ENCODE measurements at places on chromosomes 13 and 19.

DNA sequence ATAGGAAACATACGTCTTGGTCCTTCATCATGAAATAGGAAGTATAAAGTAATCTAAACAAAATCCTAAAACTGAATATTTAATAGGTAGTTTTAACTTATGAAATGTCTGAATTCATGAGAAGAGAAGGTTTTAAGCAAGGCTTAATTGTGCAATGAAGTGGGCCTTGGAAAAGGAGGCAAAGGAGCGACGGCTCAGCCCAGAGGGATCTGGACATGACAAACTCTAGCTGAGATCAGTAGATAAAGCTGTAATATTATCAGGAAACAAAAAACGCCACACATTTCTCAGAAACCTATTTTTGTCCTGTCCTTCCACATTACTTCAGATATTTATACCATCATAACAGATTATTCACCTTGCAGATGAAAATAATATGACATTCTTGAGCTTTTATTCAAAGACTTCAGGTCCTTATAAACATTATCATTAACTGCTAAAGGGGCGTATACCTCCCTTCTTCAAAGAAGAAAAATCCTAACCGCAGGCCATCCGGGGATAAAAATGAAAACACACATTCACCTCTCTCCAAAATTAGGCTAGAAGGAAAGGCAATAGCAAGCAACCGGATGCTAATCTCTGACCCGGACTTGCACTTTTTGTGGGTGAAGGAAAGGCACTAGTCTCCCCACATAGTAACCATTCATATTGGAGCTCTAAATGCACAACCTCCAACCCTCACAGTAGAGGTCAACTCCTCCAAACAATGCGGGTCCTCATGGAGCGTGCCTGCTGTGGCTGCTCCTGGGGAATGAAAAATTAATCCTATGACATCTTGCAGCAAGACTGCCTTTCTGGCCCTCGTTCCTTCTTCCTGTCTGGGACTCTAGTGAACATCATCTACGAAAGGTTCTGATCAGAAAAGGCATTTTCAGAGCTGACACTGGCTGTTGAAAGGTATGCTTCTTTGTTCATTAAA is 108.8 kb downstream of the TBC1D4 start:
- DNase-seq, result no peak

DNA sequence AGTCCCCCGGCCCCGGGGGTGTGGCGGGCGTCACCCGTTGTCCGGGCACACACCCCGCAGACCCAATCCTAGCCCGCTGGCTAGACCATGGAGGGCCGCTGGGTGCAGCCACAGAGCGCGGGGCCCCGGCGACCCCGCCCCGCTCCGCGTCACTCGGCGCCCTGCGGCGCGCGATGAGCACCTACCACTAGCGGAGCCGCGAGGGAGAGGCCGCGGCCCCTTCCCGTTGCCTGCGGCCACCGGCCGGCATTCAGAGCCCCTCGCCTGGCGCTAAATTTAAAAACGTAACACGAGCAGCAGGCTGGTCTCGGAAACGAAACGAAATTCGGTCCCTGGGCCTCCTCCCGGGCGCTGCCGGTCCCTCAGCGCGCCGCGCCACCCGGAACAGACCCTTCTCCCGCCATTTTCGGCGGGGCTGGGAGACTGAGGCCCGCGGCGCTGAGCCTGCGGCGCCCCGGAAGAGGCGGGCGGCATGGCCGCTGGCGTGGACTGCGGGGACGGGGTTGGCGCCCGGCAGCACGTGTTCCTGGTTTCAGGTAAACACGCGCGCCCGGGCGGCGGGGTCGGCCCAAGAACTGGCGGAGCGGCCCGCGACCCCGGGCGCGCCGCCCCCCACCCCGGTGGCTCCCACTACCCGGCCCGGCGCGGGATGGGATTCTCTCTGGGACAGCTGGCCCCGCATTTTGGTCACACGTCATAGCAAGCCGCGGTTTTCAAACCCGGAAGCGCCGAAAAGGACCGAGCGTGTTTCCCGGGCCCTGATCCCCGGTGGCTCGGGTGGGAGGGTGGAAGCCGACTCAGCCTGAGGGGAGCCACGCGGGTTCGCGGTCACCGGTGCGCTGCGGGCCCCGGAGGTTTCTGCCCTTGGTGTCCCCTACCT is at the start of gene RNASEH2B:
TSS of gene RNASEH2B (plus strand) at position 187 of the 880 bp plus-strand sequence. CDS start at position 473, 286 bp downstream.
- DNase-seq, result peak; percentile 73

- no peak for DNase-seq
Observed at GRCh38 chr13:97285221-97285955, 63.3 kb downstream of the MBNL2 start.

GRCh38 chr13:104006625-104007075 is 940.4 kb upstream of the SLC10A2 start:
- DNase-seq, result peak; percentile 75

DNA sequence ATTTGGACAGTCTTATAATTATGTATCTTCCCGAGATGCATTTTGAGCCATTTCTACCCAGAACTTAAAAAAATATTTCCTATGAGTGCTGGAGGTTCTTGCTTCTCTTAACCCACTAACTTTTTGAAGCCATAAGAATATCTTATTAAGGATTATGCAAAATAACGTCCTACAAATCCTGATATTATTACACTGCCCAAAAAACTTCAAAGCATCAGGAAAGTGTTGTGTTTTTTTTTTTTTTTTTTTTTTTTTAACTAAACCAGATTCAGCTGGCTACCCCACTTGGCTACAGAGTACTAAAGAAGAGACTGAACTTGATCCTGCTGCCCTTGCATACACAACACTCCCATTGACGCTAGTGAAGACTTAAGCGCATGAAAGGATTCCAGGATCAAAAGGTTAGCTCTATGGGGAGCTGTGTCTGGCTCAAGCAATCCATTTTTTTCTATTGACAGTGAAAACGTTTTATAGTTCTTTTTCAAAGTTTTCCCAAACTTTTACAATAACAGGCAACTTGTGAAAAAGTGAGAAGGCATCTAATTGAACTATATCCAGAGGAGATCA is 141.4 kb downstream of the KCNRG start:
- DNase-seq, result no peak

DNA sequence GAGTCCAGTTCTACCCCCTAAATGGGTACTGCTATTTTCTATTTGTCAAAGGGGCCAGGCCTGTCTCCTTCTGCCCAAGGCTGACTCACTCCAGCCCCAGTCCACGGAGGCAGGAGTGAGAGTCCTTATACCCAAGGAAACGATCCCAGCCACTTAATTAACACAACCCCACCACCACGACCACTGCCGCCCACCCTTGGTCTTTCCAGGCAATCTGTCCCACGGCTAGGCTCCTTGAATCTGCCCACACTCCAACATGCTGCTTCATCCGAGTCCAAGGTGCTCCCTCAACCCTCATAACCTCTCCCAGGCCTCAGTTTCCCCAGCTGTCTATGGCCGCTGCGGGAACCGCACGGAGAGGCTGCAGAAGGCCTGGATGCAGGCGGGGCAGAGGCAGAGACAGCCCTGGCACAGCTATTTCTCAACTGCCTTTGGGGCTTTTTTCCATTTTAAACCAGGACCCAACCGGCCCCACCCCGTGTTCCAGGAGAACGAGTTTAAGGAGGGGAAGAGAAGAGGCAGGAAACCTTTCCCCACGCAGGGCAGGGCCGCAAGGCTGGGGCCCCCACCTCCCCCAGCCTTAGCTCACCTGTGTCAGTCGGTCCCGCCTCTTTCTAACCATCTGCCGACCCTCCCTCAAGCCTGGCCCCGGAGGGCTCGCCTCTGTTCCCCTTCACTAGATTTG is 746 bp downstream of the RAB3D start:
- DNase-seq, result no peak

- DNase-seq, result no peak
Observed at GRCh38 chr19:31272583-31273106, 76.6 kb downstream of the TSHZ3 start.

DNA sequence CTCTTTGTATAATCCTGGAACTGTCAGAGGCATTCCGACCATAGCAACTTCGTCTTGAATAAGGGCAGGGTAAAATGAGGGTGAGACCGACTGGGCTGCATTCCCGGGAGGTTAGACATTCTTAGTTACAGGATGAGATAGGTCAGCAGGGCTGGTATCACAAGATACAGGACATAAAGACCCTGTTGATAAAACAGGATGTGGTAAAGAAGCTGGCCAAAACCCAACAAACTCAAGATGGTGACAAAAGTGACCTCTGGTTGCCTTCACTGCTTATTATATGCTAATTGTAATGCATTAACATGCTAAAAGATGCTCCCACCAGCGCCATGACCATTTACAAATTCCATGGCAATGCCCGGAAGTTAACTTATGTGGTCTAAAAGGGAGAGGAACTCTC is 27.7 kb upstream of the MBNL2 start:
- DNase-seq, result no peak

GRCh38 chr19:46271481-46272197 is 25.2 kb upstream of the HIF3A start:
- DNase-seq, result no peak

DNA sequence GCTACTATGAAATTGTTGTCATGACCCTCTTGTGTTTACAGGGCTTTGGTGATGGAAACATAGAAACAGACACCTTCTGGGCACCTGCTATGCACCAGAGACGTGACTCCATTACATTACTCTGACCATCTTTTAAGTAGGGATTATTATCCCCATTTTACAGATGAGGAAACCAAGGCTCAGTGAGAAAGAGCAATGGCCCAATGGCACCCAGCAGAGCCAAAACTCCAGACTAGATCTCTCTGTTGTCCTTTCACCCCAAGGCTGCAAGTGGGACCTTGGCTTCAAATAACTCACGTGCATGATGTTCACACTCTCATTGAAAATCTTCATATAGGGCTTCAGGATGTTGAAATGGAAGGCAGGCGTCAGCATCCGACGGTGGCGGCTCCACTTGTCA is 5.9 kb downstream of the CYP4F2 start:
- no peak for DNase-seq

- no peak for DNase-seq
Observed at GRCh38 chr19:19748249-19748938, 15.5 kb upstream of the ZNF14 start.

- DNase-seq, result no peak
Observed at GRCh38 chr19:44905437-44906160, at the start of gene APOE. APOE (plus strand) TSS chr19:44905796; CDS start chr19:44906625, 829 bp downstream.

DNA sequence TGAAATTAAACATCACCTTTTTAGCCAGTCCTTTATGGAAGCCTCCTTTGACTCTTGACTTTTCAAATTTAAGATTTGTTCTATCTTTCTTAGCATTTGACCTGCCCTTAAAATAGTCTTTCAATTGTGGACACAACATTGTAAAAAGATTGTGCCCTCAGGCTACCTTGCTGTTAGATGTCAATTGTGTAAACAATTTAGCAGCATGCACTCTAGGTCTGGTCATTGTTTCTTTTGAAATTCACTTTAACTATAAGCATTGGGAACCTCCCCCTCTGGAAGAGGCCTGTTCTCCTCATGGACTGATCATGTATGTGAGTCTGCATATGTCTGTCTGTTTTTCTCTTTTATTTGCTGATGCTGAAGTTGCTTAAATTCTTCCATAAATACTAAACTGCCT is 31.5 kb upstream of the PABPC3 start:
- DNase-seq, result no peak

GRCh38 chr19:38089440-38089839 is 134.6 kb downstream of the DPF1 start:
- no peak for DNase-seq

DNA sequence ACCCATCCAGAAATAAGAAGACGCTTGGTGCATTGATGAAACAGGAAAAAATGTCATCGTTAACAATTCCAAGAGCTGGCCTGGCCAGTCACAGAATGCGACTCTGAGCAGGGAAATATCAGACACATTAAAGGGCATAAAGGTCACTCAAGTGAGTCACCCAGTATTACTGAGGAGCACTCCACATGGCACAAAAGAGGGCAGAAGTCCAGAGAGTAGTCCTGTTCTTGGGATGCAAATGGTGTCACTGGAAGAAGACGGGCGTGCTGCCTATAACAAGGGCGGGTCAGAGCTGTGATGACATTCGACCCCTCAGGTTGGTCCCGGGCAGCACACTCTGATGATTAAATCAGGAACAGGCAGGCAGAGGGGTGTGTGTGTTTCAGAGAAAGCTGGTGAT is 720.3 kb downstream of the UQCRFS1 start:
- no peak for DNase-seq

DNA sequence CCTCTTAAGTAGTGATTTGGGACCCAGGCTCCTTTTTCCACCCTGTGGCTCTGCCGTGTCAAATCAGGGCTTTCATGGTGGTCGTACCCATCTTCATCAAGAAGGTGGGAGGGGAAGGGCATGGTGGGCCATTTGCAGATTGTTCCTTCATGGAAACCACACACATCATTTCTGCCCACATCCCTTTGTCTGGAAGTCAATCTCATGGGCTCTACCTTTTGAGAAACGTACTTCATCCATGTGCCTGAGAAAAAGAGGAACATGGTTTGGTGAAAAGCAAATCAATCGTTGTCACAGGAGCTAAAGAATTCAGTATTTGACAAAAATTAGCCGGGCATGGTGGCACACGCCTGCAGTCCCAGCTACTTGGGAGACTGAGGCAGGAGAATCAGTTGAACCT is 233.4 kb downstream of the FOXO1 start:
- no peak for DNase-seq

- no peak for DNase-seq
Observed at GRCh38 chr13:66716538-66716937, 513.6 kb downstream of the PCDH9 start.

DNA sequence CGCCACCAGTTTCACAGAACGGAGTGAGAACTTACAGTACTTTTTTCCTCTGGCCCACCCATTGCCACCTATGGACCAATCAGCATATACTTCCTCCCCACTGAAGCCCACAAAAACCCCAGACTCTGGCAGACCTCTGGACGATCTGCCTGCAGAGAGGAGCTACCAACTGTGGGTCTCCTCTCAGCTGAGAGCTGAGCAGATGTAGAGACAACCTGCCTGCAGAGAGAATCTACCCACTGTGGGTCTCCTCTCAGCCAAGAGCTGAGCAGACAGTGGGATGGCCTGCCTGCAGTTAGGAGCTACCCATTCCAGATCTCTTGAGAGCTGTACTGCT is 69.7 kb downstream of the PIBF1 start:
- no peak for DNase-seq

- DNase-seq, result no peak
Observed at GRCh38 chr19:3131168-3131567, 4.7 kb upstream of the GNA15 start.

GRCh38 chr19:4043966-4044715 is 22.6 kb downstream of the ZBTB7A start:
- DNase-seq, result peak; percentile 13

- DNase-seq, result no peak
Observed at GRCh38 chr13:65855242-65855805, 1374.8 kb downstream of the PCDH9 start.

- DNase-seq, result no peak
Observed at GRCh38 chr13:38498271-38498670, 148.6 kb downstream of the UFM1 start.
